ENCODE measurements at places on chromosomes 6 and 20.

DNA sequence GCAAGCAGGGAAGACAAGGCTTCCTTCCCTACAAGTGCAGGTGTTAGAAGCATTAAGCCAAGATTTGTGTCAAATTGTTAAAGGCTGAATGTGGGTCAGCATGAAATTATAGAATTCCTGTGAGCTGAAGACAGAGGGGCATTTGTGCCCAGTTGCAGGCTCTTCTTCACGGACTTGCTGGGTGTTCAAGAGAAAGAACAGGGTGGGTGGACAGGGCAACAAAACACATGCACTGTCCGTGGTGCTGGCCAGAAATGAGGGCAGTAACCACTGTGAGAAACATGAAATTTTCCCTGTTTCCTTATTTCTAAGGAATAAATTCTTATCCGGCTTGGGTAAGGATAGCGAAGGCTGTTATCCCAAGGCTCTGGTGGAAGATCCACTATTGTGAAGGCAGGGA, 579.5 kb upstream of the HTR1E start:
- DNase-seq, result no peak

DNA sequence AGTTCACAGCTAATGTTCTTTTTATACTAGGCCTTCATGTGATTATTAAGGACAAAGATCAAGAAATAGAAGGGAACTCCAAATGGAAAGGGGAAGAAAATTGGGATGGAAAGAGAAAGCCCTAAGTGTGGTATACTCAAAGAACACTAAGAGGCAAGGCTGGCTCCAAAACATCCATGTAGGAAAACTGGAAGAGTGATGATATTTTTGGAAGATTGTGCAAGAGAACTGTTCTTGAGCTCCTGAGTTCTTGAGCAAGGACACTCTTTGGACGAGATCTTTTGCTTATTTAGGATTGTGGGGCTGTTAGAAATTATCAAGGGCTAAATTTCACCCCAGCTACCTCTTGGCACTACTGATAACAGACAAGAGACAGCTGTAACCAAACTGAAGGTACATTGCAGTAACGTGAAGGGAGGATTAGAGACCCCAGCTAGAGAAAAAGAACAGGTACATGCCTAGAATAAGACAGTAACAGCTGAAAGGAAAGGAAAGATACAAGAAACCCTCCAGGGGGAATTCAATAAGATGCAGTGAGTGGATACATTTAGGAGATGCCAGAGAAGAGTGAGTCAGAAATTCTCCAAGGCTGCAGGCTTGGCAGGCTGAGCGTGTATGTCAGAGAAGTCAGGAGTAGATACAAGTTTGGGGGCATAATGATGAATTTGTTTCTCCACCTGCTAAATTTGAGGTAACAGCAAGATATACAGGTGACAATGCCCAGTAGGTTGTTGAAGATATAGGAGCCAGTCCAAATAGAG, 69.7 kb downstream of the CBLN4 start:
- DNase-seq, result no peak

DNA sequence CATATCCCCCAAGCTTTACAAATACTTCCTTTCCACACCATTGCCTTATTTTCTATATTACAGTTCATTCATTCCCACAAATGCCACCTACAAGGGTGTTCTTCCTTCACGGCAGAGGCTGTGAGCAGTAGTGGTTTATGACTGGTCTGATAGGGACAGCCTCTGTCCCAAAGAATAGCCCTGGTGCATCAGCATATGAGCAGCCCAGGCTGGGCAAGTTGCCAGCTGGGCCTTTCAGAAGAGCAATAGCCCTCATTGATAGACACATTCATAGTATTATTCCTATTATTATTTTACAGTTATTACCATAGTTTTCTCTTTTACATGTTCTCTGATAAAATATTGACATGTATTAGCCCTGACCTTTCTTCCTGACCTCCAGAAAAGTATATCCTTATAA, 149.9 kb downstream of the MMS22L start:
- DNase-seq, result no peak

DNA sequence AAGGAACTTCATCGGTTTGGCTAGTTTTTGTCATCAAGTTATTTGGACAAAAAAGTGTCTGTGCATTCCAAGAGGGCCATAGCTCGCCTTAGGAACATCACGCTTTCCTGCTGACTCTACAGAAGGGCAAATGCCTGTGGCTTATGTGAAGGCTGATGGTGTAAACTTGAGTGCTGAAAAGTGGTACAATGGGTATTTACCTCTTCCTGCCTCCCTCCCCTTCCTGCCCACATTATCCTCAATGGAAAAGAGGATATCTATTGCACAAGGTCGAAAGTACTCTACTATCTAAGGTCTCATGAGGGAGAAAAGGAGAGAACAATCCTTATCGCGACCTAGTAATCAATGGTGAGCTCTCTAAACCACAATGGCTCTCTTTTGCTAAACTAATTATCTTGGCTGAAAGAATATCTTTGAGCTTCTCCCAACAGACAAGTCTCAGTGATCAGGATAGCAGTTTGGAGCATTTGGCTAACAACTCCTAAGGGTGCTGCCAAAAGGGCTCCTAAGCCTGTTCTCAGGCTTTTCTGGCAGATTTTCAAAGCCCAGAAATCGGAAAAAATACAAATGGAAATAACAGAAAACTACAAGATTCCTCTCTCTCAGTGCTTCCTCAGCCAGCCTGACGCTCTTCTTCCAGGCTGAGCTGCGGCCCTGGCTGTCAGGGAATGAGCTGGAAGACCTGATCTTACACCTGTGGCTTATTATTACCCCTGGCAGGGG, 42.6 kb upstream of the ENPP1 start:
- no peak for DNase-seq

GRCh38 chr6:118042855-118043254, 135.8 kb downstream of the SLC35F1 start:
- DNase-seq, result no peak

- DNase-seq, result no peak
Observed at GRCh38 chr20:59912609-59913008, 20.8 kb downstream of the SYCP2 start.

GRCh38 chr6:137848672-137849071, 18.4 kb upstream of the TNFAIP3 start:
- no peak for DNase-seq

- DNase-seq, result no peak
Observed at GRCh38 chr6:16591396-16592222, 169.7 kb downstream of the ATXN1 start.

- no peak for DNase-seq
Observed at GRCh38 chr20:62739581-62740285, 31.1 kb downstream of the NTSR1 start.

- DNase-seq, result no peak
Observed at GRCh38 chr6:13081189-13081563, 247.2 kb downstream of the TBC1D7 start.

GRCh38 chr20:13571662-13572061, 67.1 kb downstream of the TASP1 start:
- no peak for DNase-seq

DNA sequence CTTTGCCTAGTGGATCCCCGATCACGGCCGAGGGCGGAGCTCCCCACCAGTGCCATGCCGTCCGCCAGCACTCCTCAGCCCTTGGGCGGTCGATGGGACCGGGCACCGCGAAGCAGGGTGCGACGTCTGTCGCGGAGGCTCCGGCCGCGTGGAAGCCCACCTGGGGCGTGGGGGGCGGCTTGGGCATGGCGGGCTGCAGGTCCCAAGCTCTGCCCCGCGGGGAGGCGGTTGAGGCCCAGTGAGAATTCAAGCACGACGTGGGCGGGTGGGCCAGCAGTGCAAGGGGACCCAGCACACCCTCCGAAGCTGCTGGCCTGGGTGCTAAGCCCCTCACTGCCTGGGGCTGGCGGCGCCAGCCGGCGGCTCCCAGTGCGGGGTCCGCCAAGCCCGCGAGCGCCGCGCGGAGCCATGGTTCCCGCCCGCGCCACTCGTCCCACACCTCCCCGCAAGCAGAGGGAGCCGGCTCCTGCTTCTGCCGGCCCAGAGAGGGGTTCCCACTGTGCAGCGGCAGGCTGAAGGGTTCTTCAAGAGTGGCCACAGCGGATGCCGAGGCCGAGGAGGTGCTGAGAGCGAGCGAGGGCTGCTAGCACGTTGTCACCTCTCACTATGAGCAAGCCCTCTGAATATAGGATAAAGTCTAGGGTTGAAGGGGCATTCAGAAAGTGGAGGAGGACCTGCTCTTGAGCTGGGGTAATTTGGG, 128.6 kb downstream of the GRM4 start:
- DNase-seq, result no peak

DNA sequence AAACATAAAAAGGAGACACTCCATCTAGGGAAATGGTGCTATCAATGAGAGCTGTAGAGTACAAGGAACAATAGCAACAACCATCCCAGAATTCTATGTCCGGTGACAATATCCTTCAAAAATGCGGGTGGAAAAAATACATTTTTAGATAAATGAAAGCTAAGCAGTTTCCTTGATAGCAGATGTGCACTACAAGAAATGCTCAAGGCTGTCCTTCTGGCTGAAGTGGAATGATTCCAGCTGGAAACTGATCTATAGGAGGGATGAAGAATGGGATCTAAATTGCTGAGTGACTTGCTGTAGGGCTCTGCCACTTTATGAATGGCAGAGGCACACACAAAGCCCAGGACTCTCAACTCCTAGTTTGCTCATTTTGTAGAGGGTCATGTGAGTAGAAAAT, 763.1 kb downstream of the C6orf118 start:
- no peak for DNase-seq

GRCh38 chr20:58518896-58519593, 3.8 kb upstream of the APCDD1L start:
- no peak for DNase-seq

- DNase-seq, result no peak
Observed at GRCh38 chr20:52481443-52481842, 289.9 kb upstream of the ZFP64 start.
